HT1080 (cell line): ENCODE measurements at places on chromosomes 4 and X. TPM values are rescaled to one million over a fixed set of nuclear protein-coding genes. Genes with fewer than 3 reads are reported as not detected.

DNA sequence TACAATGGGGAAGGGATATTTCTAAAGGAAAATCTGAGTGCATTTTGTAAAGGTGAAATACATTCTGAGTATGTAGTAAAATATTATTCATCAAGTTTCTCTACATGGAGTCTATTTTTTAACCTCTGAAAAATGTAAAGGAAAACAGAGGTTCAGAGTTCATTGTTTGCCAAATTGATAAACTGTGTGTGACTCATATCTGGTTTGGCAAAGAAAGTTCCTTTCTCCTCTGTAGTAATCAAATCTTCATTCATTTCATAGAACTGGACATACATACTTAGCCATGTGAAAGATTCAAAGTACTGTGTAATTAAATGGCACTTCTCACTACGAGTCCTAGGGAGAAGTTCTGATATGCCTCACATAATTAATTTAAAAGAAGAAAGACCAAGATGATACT, 61.6 kb downstream of the HPGD start:
- DNase-seq: no peak

DNA sequence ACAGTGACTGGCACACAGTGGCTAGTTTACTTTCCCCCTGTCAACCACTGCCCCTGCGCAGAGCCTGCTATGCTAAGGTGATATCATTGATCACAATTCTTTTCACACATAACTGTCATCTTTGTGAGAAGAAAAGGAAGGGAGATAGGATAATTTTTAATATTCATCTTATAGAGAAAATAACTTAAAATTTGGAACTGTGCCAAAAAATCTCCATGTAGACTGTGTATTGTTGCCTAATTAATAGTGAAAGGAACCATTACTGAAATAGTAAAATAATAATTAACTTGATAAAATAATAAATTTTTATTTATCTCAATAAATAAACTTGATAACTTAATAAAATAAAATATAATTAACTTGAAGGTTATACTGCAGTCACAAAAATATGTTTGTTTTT, 1069.4 kb downstream of the C4orf33 start:
- no peak for DNase-seq

- DNase-seq: no peak
Observed at GRCh38 chr4:73245955-73246354, 12.6 kb downstream of the ANKRD17 start.

GRCh38 chrX:154712781-154713740, 37.8 kb downstream of the GAB3 start:
- DNase-seq: peak; percentile 80

GRCh38 chrX:26375346-26375745, 159.4 kb downstream of the MAGEB5 start:
- DNase-seq: no peak

DNA sequence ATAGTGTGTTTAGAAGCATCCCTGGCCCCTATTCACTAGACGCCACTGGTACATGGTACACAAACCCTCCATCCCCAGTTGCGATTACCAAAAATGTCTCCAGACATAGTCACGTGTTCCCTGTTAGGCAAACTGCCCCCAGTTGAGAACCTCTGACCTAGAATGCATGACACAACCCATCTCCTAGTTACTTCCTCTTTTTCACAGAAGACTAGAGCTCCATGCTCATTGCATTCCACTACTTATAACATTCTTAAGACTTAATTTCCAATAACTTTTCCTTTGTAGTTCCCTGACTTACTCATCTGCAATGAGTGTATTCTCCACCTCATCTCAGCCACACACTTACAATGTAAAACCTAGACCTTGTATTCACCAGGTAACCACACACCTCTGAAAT, 68.6 kb downstream of the PRSS12 start:
- DNase-seq: no peak

- no peak for DNase-seq
Observed at GRCh38 chr4:40225497-40225896, 28.7 kb downstream of the RHOH start.

GRCh38 chrX:100643212-100643611, 787 bp upstream of the SRPX2 start:
- no peak for DNase-seq

GRCh38 chr4:84750260-84750959, 167.5 kb downstream of the CDS1 start:
- DNase-seq: peak; percentile 45

DNA sequence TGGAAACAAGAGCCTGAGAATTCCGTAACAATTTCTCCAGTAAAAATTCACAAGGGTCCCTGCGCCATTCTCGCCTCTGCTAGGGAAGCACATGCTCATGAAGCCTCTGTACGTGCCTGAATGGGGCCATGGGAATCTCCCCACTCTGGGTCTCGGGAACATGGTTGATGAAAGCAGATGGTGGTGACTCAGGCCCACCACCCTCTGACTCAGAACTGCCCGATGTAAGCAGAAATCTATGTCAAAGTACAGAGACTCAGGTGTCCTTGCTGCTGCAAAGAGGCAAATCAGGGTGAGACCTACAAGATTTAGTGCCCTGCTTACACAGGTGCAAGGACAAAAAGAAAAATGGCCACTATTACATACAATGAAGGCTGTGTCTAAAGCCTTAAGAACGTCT, 65.0 kb downstream of the SCD5 start:
- DNase-seq: peak; percentile 85

GRCh38 chr4:11542952-11543351, 114.3 kb upstream of the HS3ST1 start:
- DNase-seq: peak; percentile 41

GRCh38 chr4:26936284-26937065, 75.8 kb downstream of the STIM2 start:
- peak; percentile 40 for DNase-seq

DNA sequence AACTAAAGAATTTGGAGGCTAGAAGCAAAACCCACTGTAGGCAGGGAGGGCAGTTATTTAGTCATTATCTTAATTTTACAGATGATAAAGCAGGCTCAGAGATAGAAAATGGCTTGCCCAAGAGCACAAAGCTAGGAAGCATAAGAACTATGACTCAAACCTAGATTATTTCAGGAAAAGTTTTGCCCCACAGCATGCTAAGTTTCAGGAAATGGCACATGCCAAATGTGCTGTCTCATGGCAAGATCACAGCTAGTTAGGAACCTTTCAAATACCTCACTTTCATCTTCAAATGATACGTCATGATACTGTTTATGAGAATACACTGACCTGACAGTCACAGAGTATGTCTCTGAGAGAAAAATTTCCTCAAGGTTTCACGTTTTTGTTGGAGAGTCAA, 78.5 kb upstream of the SPANXC start:
- peak; percentile 48 for DNase-seq

GRCh38 chrX:118740276-118740889, 13.0 kb downstream of the IL13RA1 start:
- DNase-seq: no peak

DNA sequence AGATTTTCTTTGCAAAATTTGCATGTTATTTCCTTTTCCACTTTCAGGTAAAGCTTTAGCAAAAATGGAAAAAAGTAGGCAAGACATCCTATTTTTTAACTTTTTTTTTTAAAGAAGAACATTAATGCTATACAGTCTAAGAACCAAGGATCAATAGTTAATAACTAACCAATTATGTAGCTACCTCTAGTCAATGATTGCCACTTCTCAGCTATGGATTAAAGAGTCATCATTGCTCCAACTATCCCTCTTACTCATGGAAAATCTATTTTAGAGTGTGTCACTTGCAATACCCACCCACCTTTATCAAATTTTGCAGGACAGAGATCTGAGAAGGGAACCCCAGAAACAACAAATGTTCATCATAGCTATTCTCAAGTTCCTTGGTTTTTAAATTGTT, 223.1 kb downstream of the ANK2 start:
- DNase-seq: no peak

DNA sequence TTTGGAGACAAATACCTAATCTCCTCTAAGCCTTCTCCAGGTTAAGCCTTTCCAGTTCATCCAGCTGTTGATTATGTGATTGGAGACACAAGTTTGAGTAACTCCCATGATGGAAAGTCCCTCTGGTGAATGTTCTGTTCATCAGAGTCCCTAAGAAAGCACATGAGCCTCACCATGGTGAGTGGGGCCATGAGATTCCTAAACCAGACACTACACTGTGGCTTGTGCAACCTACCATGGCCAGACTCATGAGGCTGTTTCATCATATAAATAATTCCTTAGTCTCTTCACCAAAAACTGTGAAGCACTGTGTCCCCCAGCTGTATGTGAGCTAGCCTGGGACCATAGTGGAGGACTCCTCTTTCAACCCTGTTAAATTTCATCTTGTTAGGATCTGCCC, 14.4 kb downstream of the PKD2 start:
- DNase-seq: no peak

- DNase-seq: no peak
Observed at GRCh38 chr4:137949746-137950145, 292.4 kb downstream of the SLC7A11 start.

DNA sequence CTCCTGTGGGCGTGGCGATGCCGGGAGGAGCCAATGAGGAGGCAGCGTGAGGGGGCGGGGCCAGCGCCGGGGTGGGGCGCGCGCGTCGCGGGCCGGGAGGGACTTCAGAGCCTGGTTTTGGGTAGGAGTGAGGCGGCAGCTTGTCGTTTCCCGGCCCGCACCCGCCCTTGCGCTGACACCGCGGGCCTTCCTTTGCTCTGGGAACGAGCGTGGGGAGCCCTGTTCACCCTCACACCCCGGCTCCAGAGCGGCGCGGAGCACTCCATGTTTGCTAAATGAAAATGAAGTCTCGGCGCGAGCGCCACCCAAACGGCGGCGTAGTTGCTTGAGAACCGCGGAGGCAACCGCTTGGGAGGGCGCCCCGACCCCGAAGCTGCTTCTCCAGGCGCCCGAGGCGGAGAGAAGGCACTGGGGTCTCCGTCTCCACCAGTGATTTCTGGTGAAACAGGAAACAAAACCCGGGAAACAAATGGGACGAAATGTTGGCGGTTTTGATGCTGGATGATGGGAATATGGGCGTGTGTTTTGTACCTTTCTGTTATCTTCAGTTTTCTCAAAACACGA, 497 bp upstream of the GRPEL1 start:
- DNase-seq: no peak

DNA sequence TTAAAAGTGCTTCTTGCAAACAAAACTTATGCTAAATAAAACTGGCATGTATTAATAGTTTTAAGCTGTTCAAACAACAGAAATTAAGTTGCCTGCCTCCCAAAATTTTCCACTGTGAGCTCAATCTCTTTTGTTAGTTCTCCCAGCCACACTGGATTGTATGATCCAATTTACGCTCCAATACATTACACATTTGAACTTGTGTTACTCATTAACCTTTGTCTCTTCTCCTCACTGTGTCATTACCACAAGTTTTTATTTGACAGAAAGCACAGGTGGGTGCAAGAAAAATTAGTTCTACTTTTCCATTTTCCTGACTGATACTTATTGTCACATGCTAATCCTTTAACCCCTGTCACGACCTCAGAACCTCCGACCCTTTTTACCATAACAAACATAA, 55.5 kb downstream of the SHISA3 start:
- DNase-seq: no peak

GRCh38 chr4:96744676-96745075, 904.8 kb downstream of the PDHA2 start:
- DNase-seq: no peak

DNA sequence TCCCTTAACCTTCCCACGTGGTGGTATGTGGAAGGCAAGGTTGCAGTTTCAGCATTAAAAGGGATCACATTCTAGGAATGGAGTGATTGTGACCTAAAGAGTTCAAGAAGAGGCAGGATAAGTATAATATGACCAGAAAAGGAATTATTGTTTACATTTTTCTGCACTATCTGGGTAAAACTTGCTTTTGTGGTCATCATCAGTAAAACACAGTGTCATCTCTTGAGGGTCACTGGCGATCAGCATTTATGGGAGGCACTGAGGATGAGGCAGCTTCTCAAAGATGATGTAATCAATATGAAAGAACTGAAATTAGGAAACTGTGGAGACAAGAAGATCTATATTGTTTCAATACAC, 88.7 kb downstream of the CFAP299 start:
- DNase-seq: no peak

DNA sequence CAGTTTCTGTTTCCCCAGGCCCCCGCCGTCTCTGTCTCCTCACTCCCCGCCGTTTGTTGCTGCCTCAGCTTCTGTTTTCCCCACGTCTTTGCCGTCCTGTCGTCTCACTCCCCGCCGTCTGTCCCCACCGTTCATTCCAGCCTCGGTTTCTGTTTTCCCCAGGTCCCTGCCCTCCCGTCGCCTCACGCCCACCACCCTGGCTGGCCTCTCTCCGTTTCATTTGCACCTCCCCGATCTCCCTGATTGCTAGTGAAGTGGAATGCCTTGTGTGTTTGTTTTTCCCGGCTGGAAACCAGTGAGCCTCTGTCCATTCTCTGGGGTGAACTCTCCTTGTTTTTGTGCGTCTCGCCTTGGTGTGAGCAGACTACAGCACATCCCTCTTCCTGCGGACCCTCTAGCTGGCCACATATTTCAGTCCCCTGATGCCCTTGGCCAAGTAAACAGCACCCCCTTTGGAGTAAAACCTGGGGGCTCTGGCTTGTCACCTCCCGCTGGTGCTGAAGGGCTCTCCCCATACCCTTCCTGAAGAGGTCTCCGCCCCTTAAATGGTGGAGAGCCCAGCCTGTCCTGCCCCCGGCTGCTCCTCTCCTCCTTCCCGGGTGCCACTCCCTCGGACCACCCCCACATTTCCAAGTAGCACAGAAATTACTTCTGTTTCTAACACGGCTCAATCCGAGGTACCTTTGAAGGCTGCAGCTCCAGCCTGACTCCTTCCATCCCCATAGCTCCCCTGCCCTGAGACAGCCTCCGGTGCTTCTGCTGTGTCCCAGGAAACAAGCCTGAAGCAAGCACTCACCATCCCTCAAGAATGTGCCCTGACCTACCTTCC, 13.2 kb downstream of the TMEM175 start:
- no peak for DNase-seq

- DNase-seq: peak; percentile 58
Observed at GRCh38 chr4:72564184-72564583, 4.8 kb downstream of the ADAMTS3 start.

GRCh38 chr4:76532805-76533204, 97.8 kb downstream of the SHROOM3 start:
- DNase-seq: no peak

- no peak for DNase-seq
Observed at GRCh38 chrX:83511208-83511607, 3.1 kb downstream of the POU3F4 start.

GRCh38 chr4:176844448-176844847, 51.7 kb upstream of the VEGFC start:
- DNase-seq: no peak

Gene CITED1
- total RNA-seq: 3.2 TPM in 1 of 2 replicates, not detected in the other

Gene SPANXD
- total RNA-seq: 0.30 and 0.40 TPM in 2 replicates

Gene TMEM144
- not detected in 2 replicates for total RNA-seq

Gene MAOB
- not detected in 2 replicates for total RNA-seq

Gene NDNF
- total RNA-seq: 0.27 and 0.90 TPM in 2 replicates

Gene TMEM31
- not detected in 2 replicates for total RNA-seq

Gene BANK1
- not detected in 2 replicates for total RNA-seq

Gene GPM6B
- 0.43 and 1.6 TPM in 2 replicates for total RNA-seq

Gene SHOX
- not detected in 2 replicates for total RNA-seq

Gene P2RY4
- total RNA-seq: not detected in 2 replicates

Gene TREX2
- total RNA-seq: 0.84 and 1.8 TPM in 2 replicates

Gene PPARGC1A
- 1.6 and 2.1 TPM in 2 replicates for total RNA-seq

Gene SCLT1
- 13.3 and 15.2 TPM in 2 replicates for total RNA-seq

Gene FAM50A
- total RNA-seq: 36.6 and 37.4 TPM in 2 replicates

Gene ELOVL6
- 7.2 and 25.6 TPM in 2 replicates for total RNA-seq

Gene LRAT
- 0.32 TPM in 1 of 2 replicates, not detected in the other for total RNA-seq

Gene NLGN3
- total RNA-seq: 0.06 TPM in 1 of 2 replicates, not detected in the other

Gene CXCL5
- total RNA-seq: 0.10 TPM in 1 of 2 replicates, not detected in the other

Gene RAB40AL
- 0.13 TPM in 1 of 2 replicates, not detected in the other for total RNA-seq
